Stimulated activated CD4-positive, alpha-beta T cell treated with anti-CD3 and anti-CD28 coated beads, Interleukin-1b, Interleukin-23, amount 100 ng/mL, for 24 hours (primary cell): ENCODE measurements at places on chromosomes 7 and 10.

GRCh38 chr7:15487896-15488295 lies 73.9 kb downstream of the AGMO start:
- DNase-seq, result no peak

DNA sequence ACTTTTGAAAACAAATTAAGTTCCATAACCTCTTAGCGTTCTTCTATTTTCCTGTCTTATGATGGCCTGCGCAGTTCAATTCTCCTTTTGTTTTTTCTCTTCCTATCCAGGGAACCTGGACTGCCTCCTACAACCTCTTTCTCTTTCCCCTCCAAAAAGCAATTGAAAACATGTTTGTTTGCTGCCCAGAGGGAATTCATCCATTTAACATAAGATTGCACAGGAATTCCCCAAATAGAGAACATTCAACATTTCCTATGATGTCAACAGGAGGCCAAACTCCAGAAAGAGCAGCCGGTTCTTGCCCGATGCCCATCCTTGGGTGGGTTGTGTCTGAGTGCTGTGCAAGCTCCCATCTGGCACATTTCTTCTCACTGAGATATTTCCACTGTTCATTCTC lies 94.2 kb upstream of the NRP1 start:
- DNase-seq, result no peak

GRCh38 chr7:47806701-47807103 lies 141.6 kb downstream of the PKD1L1 start:
- no peak for DNase-seq

DNA sequence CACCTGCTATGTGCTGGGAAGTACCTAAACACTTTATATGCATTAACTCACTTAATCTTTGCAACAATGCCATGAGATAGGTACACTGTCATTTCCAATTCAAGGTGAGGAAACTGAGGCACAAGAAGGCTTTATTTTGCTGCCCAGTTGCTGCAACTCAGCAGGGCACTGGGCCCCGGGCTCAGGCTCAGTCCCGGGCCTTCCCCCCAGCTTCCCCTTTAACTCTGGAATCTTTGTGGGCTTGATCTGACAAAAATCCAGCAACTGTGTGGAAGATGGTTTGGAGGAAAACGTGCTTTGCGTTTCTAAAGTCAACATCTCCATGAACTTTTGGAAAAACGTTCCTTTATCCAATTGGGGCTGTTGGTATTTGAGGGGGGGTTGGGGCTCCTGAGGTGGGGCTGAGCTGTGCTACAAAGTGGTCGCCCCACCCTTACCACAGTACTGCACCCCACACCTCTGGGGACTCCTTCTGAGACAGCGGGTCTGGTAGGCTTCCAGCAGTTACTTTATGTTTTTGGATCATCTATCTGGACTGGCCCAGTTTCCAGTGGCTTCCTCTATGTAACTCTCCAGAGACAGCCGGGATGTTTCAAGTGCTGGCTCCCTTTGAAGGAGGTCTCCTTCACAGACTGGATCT lies 40.5 kb upstream of the CAMK1D start:
- no peak for DNase-seq

- DNase-seq, result no peak
Observed at GRCh38 chr10:131231965-131232541, 79.5 kb downstream of the TCERG1L start.

- no peak for DNase-seq
Observed at GRCh38 chr7:31070991-31071644, 19.0 kb downstream of the ADCYAP1R1 start.

- no peak for DNase-seq
Observed at GRCh38 chr7:69893906-69894305, 295.6 kb downstream of the AUTS2 start.

DNA sequence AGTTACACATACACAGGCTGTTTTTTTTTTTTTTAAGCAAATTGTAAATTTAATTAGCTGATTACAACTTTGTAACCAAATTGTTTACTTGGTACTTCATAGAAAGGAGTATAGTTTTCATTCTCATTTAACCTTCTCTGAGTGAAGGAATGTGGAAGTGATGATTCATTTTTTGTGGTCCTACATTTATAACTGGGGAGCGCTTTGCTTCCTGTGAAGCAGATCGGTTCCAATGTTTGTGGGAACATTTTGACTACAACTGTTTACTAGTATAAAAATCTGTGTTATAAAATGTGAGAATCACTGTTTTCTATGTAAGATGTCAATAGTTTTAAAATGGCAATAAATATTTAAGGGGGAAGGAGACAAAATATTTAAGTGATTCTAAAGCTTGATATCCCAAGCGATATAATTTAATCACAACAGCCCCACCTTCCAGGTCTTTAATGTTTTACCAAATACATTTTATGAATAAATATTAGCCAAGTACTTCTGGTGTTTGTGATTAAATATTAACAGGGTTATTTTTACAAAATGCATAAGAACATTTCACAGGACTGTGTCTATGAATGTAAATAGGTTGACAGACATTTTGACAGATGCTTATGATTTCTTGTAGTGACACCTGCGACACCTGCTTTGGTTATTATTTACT lies 57.1 kb downstream of the NXPH1 start:
- DNase-seq, result no peak

- no peak for DNase-seq
Observed at GRCh38 chr7:116957874-116958273, 4.6 kb downstream of the ST7 start.

- DNase-seq, result no peak
Observed at GRCh38 chr10:70771311-70772194, 13.6 kb downstream of the TBATA start.

DNA sequence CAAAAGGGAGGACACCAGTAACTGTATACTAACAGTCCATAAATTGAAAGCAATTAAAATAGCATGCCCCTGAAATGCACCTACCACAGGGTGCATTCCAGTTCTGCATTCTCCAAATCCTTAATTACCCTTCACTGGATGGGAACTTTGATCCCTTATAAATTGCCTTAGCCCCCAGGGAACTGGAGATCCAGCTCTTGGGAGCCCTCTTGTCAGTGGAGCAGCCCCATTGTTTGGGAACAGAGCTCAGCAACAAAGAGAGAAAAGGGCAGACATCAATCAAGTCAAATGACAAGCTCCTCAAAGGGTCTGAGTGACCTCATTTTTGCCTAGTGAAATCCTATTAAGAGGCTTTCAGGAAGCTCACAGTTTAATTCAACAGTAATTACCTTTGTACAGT lies 472.6 kb downstream of the XPNPEP1 start:
- DNase-seq, result no peak

- no peak for DNase-seq
Observed at GRCh38 chr7:30164567-30164966, 29.8 kb downstream of the MTURN start.

GRCh38 chr10:37733822-37734221 lies 123.6 kb downstream of the ZNF248 start:
- no peak for DNase-seq

- DNase-seq, result no peak
Observed at GRCh38 chr10:70655316-70655715, 17.0 kb upstream of the ADAMTS14 start.

DNA sequence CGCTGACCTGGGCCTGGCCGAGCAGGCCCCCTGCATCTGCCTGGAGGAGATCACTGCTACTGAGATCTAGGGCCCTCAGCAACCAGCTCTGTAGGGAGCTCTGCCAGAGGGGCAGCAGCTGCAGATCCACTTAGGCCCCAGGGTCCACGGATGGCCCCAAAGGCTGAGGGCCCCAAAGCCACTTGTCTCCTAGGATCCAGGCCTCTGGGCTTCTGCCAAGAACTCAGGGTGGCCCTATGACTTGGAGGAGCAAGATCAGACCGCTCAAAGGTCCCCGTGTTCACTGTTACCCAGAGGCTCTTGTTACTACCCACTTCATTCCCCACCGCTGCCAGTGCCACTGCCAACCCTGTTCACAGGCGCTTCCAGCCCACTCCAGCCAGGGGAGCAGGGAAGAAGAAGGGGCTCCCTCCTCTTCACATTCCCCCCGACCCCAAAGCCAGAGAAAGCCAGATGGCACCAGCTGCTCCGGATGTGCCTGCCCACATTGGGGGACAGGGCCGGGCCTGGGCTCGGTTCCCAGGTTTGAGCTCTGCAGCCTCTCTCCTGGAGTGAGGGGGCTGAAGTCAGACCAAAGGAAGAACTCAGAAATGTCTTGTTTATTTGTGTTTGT lies 7.6 kb downstream of the LZTS2 start:
- no peak for DNase-seq

DNA sequence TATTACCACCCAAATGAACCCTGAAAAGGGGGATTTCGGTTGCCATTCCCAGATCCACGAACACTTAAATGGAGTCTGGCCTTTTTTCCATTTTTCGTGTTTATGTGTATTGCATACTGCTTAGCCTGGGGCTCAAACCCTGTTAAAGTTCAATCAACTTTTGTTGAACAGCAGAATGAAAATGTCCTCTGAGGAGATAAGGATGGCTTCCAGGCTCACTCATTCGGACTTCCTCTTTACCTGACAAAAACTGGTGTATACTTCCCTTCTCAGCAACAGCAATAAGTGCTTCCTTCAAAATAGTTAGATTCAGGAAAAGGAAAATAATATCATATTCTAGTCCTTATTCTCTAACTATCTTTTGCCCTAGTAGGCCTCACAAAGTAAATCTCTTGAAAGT lies 61.1 kb upstream of the ARID5B start:
- DNase-seq, result no peak

GRCh38 chr7:151676759-151677158 lies 157.1 kb upstream of the RHEB start:
- DNase-seq, result no peak

GRCh38 chr10:45249978-45250693 lies 65.3 kb downstream of the OR13A1 start:
- DNase-seq, result no peak

DNA sequence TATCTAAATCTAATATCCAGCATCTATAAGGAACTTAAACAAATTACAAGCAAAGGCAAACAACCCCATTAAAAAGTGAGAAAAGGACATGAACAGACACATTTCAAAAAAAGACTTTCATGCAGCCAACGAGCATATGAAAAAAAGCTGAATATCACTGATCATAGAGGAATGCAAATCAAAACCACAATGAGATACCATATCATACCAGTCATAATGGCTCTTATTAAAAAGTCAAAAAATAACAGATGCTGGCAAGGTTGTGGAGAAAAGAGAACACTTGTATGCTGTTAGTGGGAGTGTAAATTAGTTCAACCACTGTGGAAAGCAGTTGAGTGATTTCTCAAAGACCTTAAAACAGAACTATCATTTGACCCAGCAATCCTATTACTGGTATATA lies 334.4 kb upstream of the CACNA2D1 start:
- DNase-seq, result no peak

GRCh38 chr7:71095266-71095860 lies 36.6 kb upstream of the GALNT17 start:
- DNase-seq, result no peak

DNA sequence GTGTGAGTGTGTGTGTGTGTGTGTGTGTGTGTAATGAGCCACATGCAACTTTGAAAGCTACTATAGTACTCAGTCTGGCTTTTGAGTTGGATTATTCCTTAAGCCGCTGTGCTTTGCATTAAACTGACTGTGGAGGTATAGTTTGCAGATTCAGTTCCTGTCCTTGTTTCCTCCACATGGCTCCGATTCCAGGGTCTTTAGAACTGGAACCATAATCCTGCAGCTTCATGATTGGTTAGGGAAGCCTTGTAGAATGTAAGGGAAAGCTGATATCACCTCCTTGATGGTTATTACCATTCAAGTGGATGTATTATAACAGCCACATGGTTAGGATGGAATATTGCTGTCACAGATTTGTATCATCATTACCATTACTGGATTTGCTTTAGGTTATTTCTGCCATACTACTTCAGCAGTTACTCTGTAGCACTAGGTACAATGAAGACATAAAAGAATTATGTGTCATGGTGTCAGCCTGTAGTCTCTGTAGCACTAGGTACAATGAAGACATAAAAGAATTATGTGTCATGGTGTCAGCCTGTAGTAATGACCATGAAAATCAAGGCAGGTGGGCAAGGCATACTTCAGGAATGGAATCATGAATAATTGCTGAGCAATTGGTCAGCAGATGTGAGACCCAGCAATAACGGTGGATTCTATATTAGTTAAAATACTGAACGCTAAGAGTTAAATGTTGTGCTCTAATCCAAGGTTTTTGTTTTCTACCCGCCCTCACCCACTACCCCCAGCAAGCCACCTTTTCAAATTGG lies 275.1 kb upstream of the FZD1 start:
- no peak for DNase-seq

- no peak for DNase-seq
Observed at GRCh38 chr7:69002416-69002815, 595.9 kb upstream of the AUTS2 start.

- no peak for DNase-seq
Observed at GRCh38 chr10:104804880-104805279, 163.8 kb downstream of the SORCS3 start.

DNA sequence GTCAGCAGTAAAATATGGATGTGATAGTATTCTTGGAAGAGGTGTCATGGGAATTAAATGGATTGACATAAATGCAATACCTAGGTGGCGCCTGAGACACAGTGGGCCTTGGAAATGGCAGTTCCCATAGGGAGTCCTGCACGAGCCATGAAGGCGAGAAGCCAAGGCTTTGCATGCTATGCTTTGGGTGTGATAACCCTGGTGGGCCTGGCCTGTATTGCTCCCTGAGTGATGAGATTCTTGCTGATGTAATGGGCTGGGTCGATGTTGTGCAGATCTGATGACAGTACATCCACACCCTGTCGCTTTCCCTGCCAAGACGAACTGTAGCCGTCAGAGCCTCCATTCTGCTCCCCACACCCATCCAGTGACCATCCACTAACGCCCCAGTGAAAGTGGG lies 46.4 kb downstream of the CREB5 start:
- DNase-seq, result no peak

DNA sequence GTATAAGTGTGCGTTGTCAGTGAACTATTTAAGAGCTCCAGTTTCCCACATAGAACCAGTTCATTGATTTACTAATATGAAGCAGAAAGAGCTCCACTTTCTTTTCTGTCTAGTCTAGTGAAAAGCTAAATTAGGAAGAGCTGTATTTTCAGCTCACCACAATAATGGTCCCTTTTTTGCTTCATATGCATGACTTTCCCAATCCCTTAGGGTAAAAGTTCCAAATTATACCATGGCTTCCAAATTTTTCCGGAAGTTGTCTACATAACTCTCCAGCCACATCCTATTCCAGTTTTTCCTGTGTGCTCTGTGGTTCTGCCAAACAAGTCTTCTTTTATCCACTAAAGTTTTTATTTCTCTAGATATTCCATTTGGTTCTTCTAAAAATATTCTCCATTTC lies 685.2 kb downstream of the REEP3 start:
- no peak for DNase-seq

DNA sequence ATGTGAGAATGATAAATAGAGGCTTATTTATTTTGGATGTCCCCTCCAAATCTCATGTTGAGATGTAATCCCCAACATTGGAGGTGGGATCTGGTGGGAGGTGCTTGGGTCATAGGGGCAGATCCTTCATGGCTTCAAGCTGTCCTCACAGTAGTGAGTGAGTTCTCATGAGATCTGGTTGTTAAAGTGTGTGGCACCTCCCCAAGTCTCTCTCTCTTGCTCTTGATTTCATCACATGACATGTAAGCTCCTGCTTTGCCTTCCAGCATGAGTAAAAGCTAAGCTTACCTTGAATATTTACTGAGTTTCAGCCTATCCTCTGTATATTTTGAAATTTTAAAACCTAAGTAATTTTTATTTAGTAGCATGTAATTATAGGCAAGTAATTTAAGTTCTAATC lies 444.9 kb downstream of the ARL4A start:
- no peak for DNase-seq

GRCh38 chr10:14291296-14291695 lies 39.4 kb downstream of the FRMD4A start:
- no peak for DNase-seq

GRCh38 chr7:148819697-148820360 lies 64.3 kb downstream of the EZH2 start:
- DNase-seq, result no peak

GRCh38 chr7:51455086-51455485 lies 138.5 kb upstream of the COBL start:
- no peak for DNase-seq
